ENCODE measurements at places on chromosomes 7 and 10.

DNA sequence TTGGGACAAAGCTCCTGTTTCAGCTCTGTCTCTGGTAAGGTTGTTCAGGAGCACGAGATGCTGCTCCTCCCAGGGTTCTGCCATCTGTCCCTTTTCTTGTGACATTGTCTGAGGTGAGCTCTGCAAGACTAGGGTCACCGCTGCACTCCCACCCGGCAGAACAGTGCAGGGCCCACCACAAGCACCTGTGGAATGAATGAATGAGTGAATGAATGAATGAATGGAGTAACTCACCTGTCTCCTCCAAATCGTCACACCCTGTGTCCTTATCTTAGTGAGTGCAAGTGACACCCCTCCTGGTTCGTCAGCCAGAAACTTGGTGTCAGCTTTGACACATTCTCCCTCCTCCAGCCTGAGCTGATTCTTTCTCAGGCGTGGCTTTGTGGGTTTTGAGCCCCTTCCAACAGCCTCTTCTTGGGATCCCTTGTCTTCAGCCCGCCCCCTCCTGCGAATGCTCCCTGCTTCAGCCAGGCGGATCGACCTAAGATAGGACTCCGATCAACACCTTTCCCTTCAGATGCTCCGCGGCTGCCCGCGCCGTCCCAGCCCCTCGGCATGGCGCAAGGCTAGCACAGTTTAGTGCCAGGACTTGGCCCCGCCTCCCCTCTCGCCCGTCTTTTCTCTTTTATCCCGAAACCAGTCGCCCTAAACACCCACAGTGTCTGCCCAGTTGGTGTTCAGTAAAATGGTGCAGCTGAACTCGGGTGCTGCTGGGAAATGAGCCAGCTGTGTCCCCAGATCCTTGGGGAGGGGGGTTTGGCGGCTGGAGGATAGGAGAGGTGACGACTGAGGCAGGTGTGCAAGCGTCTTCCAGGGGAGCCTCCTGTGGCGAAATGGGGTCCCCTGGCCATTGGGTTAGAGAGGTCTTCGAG is 89.3 kb downstream of the BEND7 start:
- DNase-seq: no peak

- DNase-seq: no peak
Measured at GRCh38 chr7:94906065-94906851, 1.1 kb upstream of the PPP1R9A start.

DNA sequence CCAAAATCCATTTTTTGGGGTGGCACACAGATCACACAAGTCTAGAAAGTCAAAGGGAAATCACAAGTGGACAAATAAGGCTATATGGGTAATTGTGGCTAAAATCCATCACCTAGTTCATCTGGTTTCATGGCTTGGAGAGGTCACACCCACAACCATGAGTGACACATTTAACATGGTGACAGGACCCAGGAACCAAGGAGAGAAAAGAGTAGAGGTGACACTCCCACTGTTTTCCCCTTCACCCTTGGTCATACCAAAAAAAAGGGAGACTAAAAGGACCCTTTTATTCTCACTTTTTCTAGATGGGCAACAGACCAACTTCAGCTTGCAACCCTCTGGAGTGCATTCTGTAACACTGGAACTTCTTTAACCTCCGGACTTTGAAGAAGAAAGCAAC is 46.2 kb upstream of the ZNF107 start:
- no peak for DNase-seq

DNA sequence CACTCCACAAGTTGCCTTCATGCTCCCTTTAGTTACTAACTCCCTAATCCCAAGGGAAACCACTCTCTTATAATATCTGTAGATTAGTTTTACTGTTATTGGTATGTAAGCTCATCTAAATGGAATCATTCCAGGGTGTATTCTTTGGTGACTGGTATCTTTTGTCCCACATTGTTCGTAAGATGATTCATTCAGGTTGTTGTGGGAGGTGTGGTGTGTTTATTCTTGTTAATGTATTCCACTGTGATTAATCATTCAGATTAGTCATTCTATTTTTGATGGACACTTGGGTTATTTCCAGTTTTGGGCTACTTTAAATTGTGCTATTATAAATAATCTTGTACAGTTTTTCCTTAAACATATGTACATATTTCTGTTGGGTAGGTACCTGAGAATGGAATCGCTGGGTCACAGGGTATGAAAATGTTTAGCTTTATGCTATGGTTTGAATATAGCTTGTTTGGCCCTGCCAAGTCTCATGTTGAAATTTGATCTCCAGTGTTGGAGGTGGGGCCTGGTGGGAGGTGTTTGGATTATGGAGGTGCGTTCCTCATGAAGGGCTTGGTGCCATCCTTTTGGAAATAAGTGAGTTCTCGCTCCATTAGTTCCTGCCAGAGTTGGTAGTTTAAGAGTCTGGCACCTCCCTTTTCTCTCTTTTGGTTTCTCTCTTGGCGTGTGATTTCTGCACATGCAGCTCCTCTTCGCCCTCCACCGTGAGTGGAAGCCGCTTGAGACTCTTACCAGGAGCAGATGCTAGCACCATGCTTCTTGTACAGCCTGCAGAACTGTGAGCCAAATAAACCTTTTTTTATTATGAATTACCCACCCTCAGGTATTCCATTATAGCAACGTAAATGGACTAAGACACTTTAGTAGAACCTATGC is 13.8 kb downstream of the BTRC start:
- no peak for DNase-seq

DNA sequence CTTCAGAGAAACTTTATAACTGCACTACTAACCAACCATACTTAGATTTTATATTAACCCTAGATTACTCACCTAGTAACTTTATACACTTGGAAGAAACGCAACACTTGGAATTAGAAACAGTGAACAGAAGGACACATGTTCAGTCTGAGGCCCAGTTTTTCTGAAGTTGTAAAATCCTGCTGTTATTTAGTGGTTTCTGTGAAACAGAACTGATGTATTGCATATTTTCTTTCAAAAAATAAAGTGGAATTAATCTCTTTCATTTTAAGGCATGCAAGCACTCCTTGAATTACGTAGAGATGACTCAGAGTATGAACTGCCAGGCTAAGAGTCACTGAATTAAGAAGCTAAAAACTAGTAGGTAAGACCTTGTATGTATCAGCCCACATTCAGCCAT is 215.8 kb downstream of the SKAP2 start:
- no peak for DNase-seq

- no peak for DNase-seq
Measured at GRCh38 chr7:159114981-159115380, 29.7 kb downstream of the VIPR2 start.

DNA sequence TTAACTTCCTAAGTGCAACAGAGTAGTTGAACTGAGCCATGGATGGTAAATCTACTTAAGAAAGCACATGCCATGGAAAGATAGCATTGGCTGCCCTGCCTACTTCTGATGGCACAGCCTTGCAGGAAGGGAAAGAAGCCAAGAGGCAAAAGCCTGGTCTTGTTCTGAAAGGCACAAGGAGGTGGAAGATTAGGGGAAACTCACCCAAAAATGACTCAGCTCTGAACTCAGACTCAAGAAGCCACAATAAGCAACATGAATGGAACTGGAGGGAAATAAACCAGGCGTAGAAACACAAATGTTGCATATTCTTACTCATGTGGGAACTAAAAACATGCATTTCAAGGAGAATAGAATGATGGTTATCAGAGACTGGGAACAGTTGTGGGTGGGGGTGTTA is 20.8 kb upstream of the ALOX5 start:
- no peak for DNase-seq

DNA sequence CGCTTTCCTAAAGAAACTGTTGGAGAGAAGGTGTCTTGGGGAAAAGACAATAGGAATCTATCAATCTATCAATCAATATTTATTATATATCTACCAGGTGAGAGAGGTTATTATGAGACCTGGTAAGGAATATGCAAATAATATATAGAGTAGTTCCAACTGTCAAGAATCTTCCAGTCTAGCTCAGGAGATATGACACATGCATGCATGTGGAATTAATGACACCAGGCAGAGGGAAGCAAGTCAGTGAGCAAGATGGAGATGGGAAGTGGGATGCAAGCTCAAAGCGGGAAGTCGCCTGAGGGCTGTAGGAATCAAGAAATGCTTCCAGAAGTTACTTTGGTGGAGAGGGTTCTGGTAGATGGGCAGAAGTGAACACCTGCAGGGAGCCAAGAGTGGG is 187.4 kb upstream of the NRP1 start:
- no peak for DNase-seq

GRCh38 chr7:55073976-55074528 is 55.2 kb downstream of the EGFR start:
- no peak for DNase-seq

- no peak for DNase-seq
Measured at GRCh38 chr10:86042161-86042560, 324.4 kb downstream of the GRID1 start.

DNA sequence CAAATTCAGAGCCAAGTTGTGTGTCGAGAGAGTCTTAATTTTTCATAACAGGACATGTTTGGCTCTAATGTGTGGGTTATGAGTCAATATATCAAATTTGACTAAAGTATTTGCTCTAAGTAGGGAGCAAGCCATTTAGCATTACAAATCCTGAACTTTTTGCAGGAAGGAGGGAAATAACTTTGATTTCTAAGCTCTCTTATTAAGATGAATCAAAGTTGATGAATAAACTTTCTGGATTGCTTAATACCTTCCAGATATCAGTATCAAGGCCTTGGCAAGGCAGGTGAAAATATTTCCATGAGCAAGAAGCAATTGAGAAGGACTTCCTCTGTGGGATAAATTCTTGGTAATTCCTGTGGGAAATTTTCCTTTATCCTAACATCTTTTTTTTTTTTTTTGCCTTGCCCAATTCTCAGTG is 258.8 kb downstream of the AHR start:
- no peak for DNase-seq

DNA sequence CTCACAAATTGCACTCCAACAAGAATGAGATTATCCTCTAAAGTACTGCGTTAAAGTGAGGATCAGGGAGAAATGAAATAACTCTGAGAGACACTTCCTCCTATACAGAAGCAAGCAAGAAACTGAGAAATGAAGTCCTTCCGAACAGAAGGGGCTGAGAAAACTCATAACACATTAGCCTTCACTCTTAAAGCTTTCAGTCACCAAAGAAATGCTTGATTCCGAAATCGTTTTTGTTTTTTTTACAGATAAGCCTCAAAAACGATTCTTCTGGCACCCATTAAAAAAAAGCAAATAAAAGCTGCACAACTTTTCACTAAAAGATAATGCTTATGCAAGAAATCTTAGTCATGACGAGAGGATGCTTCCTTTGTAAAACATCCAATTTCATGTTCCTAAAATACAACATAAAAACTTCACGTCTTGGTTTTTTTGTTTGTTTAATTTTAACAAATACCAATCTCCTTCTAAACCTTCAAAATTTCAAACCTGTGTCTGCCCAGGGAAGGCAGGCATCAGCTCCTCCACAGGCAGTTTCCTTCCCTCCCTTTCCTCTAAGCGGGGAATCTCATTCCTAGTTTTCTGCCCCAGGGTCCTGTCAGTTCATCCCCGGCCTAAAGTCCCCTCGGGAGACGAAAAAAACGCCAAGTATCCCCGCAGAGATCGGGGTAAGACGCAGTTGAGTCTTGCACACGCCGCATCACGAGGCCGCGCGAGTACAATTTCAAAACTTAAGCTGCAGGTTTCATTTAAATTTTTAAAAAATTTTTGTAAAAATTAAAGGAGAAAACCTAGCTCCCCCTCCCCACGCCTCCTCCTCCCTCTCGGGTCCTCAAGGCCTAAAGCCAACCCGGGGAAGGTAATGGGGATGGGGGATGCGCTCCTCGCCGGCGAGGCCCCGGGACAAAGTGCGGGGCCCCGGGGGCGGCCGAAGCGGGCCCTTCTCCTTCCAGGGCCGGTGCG is 1.1 kb downstream of the BAZ1B start:
- DNase-seq: no peak

DNA sequence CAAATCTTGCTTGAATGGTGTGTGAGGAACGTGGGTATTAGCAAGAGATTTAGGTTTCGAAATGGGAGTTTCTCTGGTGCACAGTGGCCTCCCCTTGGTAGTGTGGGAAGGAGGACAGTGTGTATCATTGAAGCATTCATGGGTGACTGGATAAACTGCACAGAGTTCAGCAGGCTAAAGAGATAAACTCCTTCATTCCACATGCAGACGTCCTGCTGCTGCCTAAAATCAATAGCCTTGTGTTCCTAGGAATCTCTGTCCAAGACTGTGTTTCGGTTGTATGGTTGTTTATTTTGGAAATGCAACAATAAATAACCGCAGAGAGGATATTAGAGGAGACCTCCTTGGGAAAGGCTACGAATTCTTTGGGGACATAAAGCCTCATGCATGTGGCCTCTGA is 100.9 kb upstream of the FAM171A1 start:
- DNase-seq: no peak

DNA sequence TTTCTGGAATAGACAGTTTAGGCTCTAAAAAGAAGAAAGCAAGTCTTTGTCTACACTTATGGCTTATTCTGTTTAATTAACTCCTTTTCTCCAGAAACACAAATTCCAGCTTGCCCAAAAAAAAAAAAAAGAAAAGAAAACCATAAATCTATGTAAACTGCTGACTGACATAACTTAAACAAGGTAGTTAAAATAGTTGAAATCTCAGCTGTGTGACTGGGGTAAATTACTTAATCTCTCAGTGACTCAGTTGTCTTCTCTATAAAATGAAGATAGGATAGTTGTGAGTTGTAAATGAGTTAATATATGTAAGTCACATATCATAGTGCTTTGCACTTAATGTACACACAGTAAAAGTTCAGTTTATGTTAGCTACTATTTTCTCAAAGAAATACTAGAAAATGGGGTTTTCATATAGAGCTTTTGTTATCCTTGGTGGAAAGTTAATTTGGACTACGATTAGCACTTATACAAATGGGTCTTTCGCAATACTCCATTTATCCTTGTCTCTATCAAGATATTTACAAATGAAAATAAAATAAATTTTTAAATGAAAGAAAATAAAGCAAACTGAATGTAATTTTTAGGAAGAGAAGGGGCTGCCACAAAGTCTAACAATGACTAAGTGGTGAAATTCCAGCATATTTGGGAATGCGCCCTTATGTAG is 200.9 kb downstream of the MBL2 start:
- DNase-seq: no peak

- no peak for DNase-seq
Measured at GRCh38 chr7:139394540-139394939, 34.8 kb downstream of the LUC7L2 start.

DNA sequence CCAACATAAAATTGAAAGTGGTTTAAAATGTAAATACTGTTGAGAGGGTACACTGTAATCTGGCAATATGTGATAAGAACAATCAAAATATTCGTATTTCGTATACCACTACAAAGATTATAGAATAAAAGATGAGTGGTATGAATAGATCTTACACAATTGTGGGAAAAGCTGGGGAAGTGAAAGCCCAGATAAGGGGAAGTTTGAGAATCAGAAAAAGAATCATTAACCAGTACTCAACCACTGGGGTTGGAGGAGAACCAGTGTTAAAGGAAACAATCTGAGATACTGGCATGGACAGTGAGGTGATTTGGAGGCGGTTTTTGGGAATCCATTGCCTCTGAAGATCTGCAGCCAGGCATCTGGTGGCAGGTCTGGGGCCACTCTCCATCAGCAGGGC is 59.7 kb upstream of the CDK14 start:
- no peak for DNase-seq

DNA sequence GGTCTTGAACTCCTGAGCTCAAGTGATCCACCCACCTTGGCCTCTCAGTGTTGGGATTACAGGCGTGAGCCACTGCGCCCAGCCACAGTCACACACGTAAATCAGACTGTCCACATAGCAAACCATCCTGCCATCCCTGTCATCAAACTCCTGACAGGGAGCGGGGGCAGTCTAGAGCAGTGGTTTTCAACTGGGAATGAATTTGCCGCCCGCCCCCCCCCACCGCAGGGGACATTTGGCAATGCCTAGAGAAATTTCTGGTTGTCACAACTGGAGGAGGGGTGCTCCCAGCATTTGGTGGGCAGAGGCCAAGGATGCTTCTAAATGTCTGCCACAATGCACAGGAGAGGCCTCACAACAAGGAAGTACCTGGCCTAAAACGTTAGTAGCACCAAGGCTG is 24.1 kb downstream of the CAMK2G start:
- no peak for DNase-seq
